ENCODE measurements at places on chromosomes 7 and 10. TPM values are rescaled to one million over a fixed set of nuclear protein-coding genes. Genes with fewer than 3 reads are reported as not detected.

The GPR15LG gene
- 0.15 TPM for polyA plus RNA-seq

DNA sequence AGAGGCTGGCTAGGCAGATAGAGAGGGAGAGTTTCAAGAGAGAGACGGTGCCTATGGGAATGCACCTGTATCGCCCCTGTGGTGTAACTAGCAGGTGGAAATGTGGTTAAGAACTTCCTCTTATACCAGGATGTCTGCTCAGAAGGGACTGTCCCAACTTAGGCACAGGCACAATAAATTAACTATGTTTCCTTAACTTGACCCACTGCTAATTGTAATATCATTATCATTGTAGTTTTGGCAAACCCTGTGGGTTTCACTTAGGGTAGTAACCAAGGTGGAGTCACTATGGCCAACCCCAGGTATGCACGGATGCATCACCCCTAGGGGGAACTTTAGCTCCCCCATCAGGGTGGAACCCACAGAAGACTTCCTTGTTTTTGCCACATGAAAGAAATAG lies 455.7 kb downstream of the DGKB start:
- no peaks in the 10 kb centered on the region for H3K36me3 ChIP-seq
- no peak overlapping the region for H3K27ac ChIP-seq
- no peaks in the 10 kb centered on the region for H3K27me3 ChIP-seq
- DNase-seq = no peak

The MMD2 gene
- polyA plus RNA-seq = 0.01 TPM

The CALML5 gene
- polyA plus RNA-seq = not detected

DNA sequence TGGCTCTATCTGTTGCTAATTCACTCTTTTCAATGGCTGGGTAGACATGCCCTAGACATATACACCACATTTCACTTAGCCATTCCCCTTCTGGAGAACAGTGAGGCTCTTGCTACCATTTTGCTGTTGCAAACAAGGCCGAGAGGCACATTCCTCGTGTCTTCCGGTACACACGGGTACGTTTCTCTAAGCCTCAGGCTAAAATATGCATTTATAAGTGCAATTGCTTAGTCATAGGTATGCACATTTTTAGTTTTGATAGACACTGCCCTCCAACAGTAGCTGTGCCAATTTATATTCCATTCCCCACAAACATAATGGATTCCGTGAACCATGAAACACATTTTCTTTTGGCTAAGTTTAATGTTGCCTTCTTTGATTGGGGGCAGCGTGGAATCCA lies 13.2 kb downstream of the CHAT start:
- H3K27ac ChIP-seq = no peak overlapping the region
- no peaks in the 10 kb centered on the region for H3K36me3 ChIP-seq
- H3K27me3 ChIP-seq = peaks cover 5% of the 10 kb centered on the region
- no peak overlapping the region for H3K4me3 ChIP-seq
- no peaks in the 10 kb centered on the region for H3K4me1 ChIP-seq
- DNase-seq = no peak

DNA sequence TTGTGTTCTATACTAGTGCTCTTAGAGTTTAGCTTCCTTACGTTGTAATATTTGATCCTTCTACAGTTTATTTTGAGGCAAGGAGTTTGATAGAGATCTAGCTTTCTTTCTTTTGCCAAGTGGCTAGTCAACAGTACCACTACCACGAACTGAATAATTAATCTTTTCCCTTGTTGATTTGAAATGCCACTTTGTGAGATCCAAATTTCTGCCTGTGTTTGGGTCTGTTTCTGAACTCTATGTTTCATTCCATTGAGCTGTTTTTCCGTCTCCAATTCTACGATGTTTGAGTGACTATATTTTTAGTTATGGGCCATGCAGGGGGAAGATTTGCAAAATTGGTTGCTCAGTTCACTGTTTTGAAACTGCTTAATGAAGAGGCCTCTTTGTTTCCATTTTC lies 134.7 kb downstream of the KIAA1217 start:
- H3K27me3 ChIP-seq = no peaks in the 10 kb centered on the region
- H3K27ac ChIP-seq = peak overlapping the region; percentile 76
- no peak overlapping the region for H3K4me3 ChIP-seq
- H3K4me1 ChIP-seq = peaks cover 45% of the 10 kb centered on the region
- no peak for DNase-seq

- peaks cover 14% of the 10 kb centered on the region for H3K27me3 ChIP-seq
- DNase-seq = no peak
- H3K4me3 ChIP-seq = no peak within 1 kb of the TSS
- H3K4me1 ChIP-seq = no peaks in the 10 kb centered on the region
Observed at GRCh38 chr10:123666318-123667236, at the start of gene GPR26. GPR26 (plus strand) TSS chr10:123666355; CDS start chr10:123666408, 53 bp downstream.

The CALML3 gene
- 0.03 TPM for polyA plus RNA-seq

GRCh38 chr7:727104-727805 lies at the start of gene PRKAR1B:
PRKAR1B (minus strand) TSS chr7:727281; CDS start chr7:711505, 15,776 bp downstream.
- DNase-seq = no peak
- no peaks in the 10 kb centered on the region for H3K27me3 ChIP-seq
- peak within 1 kb of the TSS; percentile 91 for H3K27ac ChIP-seq
- H3K4me1 ChIP-seq = peaks cover 21% of the 10 kb centered on the region

The ANKRD61 gene
- 0.75 TPM for polyA plus RNA-seq

- DNase-seq = no peak
- H3K27ac ChIP-seq = no peak overlapping the region
- no peaks in the 10 kb centered on the region for H3K4me1 ChIP-seq
- H3K4me3 ChIP-seq = no peak overlapping the region
- no peaks in the 10 kb centered on the region for H3K27me3 ChIP-seq
Observed at GRCh38 chr7:52741670-52742290, 293.7 kb upstream of the POM121L12 start.

GRCh38 chr7:129643550-129644170 lies 32.1 kb downstream of the NRF1 start:
- peaks cover 15% of the 10 kb centered on the region for H3K4me1 ChIP-seq
- no peak overlapping the region for H3K27ac ChIP-seq
- DNase-seq = no peak
- H3K36me3 ChIP-seq = no peaks in the 10 kb centered on the region
- no peaks in the 10 kb centered on the region for H3K27me3 ChIP-seq

Measured in psoas muscle (tissue), 8 donors.